CD8-positive, alpha-beta memory T cell (primary cell): ENCODE measurements at places on chromosomes 7 and 10.
A peak's percentile ranks its signal among the peaks of the same experiment; 100 is the strongest.

DNA sequence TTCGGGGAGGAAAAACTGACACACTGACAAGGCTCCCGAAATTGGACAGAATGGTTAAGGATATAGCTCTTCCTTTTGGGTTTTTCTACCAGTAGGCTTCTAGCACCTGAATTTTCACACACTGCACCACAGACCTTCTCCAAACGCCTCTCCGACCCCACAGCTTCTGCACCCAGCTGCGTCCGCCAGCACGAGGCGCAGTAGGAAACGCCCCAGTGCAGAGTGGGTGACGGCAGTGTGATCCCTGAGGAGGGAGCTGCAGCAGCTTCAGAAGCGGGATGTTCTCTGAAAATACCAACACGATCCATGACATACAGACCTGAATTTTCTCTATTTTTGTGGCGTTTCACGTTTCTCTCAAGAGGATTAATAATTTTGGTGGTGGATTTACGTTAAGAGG, 25.9 kb downstream of the HSPB1 start:
- DNase-seq = no peak

GRCh38 chr7:55887821-55888247, 578 bp downstream of the ZNF713 start:
- no peak for DNase-seq

DNA sequence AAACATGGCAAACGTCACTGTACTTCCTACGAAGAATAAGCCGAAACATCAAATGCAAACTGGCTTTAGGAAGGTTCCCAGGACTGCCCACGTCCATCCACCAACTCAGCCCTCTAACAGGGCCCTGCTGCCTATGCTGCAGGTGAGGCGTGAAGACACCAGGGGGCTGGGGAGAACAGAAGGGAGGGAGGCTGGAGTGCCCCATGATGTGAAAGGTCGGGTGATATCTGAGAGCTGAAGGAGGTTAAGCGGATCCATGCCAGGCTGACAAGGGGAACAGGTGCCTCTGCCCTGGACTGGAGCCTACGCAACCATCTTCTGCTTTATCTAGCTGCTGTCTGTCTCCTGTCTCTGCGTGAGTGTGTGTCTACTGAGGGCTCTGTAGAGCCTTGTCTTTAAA, 40.2 kb upstream of the ATP6V0A4 start:
- no peak for DNase-seq

- no peak for DNase-seq
Measured at GRCh38 chr7:111527545-111527944, 34.7 kb downstream of the IMMP2L start.

DNA sequence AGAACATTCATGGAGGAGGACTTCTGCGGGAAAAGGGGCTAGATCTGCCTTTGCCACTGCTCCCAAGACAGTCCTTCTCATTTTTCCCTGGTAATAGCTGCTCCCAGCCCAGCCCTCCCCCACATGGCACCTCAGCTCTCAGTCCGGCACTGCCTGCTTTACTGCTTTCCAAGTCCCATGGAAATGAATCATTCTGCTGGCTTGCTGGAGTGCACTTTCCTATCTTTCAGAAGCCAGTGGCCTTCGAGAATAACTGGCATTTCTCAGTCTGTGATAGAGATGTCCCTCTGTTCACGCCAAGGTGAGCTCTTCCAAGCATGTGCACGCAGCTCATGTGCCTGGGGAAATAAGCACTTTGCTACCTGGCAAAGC, 61.4 kb downstream of the SYPL1 start:
- no peak for DNase-seq

DNA sequence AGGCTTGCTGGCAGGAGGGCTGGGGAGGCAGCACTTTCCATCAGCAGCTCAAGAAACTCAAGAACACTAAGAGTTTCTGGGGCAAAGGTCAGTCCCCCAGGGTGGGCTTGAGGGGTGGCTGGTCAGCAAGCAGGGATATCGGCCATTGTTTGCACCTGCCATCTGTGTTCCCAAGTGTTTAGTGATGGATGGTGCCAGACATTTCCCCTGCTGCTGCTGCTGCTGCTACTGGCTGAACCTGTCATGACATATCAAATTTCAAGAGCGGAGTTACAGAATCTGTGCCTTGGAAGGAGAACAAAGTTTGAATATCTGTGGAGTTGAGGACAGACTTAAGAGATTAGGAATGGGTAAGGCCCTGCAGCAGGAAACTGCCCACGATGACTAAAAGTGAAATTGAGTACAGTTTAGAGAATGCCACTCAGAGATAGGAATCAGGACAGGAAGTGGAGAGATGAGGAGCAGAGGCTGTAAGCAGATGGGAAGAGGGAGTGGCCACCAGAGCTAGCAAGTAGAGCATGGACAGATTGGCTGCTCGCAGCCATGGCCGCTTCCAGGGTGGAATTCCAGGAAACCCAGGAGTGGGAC, 39.2 kb upstream of the PPP1R3C start:
- no peak for DNase-seq

DNA sequence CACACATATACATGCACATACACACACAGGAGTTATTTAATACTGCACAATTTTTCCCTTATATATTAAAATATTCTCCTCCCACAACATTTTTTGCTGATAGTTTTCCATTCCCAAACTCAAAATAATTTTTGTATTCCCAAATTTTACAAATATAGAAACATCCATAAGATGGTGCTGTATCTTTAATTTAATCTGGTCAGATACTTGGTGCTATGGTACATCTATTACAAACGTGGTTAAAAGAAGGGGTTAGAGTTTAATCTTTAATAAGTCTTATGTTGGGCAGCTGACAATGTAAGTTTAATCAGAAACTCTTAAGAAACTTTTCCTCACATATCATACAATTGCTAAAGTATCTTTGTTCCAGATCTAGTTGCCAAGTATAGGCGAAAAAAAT, 10.2 kb upstream of the CADPS2 start:
- DNase-seq = no peak

DNA sequence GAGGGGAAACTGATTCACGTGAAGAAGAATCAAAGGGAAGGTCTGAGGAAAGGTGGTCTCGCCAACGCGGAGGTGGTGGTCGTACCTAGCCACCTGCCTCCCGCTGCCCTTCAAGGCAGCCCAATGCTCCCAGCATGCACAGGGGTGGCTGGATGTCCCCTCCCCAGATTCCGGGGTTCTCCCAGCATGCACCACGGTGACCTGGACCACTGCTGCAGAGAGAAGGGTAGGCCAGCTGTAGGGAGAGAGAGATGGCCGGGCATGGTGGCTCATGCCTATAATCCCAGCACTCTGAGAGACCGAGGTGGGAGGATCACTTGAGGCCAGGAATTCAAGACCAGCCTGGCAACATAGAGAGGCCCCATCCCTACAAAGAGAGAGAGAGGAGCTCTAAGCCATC, 32.4 kb upstream of the PPP2R2D start:
- no peak for DNase-seq

GRCh38 chr10:103632247-103632642, 138.7 kb downstream of the NEURL1 start:
- no peak for DNase-seq

- DNase-seq = no peak
Measured at GRCh38 chr10:57955076-57955475, 312.6 kb downstream of the IPMK start.

DNA sequence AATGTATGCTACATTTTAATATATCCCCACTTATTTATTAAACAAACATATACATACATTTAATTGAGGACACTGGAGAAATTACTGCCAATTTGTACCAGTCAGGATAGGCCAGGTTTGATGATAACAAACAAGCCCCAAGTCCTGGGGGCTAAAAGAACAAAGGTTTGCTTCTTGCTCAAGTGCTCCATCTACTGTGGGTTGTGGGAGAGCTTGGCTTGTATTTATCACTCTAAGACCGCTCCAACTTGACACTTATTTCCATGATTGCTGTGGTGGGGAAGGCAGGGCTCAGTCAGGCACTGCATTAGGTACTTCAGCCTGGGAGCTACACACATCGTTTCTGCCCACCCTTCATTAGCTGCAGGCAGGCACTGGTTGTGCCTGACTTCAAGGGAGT, 136.6 kb upstream of the ZNF32 start:
- DNase-seq = no peak

DNA sequence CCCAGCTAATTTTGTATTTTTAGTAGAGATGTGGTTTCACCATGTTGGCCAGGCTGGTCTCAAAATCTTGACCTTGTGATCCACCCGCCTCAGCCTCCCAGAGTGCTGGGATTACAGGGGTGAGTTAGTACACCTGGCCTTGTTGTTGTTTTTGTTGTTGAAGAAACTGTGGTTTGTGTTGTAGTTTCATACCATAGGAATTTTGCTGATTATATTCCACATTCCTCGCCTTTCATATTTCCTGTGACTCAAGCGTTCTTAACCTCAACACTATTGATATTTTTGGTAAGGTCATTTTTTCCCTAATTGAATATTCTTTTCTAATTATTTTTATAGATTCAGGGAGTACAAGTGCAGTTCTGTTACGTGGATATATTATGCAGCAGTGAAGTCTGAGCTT, 16.7 kb downstream of the LIPF start:
- no peak for DNase-seq

- DNase-seq = no peak
Measured at GRCh38 chr10:24618401-24618800, 105.3 kb downstream of the ARHGAP21 start.

- DNase-seq = no peak
Measured at GRCh38 chr7:698515-699475, 27.7 kb upstream of the DNAAF5 start.

DNA sequence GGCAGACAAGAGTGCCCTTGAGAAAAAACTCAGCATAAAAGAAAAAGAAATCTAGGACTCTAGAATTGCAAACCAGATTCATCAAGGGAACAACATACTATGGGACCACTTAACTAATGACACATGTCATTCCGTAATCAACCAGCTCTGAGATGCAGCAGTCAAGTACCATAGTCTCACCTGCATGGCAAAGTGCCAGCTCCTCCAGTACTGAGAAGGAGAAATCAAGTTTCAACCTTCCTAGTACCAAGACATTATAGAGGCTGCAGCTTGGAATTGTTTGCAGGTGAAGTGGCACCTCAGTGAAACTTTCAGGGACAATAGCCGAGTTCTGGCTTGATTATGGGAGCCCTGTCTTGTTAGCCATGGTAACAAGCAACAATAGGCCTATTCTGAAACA, 11.5 kb downstream of the STEAP1 start:
- DNase-seq = no peak

GRCh38 chr7:20474249-20474648, 141.2 kb upstream of the ABCB5 start:
- no peak for DNase-seq

GRCh38 chr7:84647797-84648757, 453.5 kb upstream of the SEMA3A start:
- no peak for DNase-seq

GRCh38 chr10:125156196-125156595, 4.2 kb downstream of the CTBP2 start:
- DNase-seq = no peak

- DNase-seq = no peak
Measured at GRCh38 chr10:4918236-4918635, 45.0 kb upstream of the AKR1C1 start.

GRCh38 chr10:31604096-31604495, 285.1 kb downstream of the ZEB1 start:
- DNase-seq = no peak

DNA sequence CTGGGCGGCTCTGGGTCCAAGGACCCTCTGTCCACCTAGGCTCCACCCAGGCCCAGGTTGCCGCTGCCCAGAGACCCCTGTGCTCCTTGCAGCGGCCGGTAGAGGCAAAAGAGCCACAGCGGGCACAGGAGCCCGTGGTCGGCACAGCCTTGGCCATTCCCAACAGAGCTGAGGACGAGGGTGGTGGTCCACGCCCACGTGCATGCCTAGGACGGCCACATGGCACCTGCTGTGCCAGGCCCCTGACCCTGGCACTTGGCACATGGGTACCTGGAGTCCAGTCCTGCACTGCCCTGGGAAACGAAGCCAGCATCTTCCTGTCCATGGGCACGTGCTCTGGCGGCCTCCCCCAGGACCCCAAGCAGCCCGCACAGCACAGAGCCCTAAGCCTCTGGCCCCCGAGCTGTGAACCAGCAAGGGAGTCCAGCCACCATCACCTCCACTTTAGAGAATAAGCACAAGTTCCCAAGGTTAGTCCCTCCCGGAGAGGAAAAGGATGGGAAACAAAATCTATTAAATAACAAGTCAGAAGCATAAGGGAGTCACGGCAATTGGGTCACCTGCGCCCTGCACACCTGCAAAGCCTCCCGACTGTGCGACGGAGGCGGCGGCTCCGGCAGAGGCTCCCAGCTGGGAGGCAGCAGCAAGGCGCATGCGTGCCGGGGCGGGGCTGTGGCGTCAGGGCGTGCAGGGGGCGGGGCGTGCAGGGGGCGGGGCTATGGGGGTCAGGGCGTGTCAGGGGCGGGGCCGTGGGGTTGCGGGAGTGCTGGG, 59.1 kb downstream of the STK32C start:
- peak; percentile 59 for DNase-seq

- no peak for DNase-seq
Measured at GRCh38 chr7:29612596-29612995, 49.0 kb downstream of the PRR15 start.

GRCh38 chr7:148255333-148255732, 335.2 kb upstream of the C7orf33 start:
- DNase-seq = no peak

- DNase-seq = no peak
Measured at GRCh38 chr7:103613655-103614642, 167.9 kb upstream of the SLC26A5 start.

DNA sequence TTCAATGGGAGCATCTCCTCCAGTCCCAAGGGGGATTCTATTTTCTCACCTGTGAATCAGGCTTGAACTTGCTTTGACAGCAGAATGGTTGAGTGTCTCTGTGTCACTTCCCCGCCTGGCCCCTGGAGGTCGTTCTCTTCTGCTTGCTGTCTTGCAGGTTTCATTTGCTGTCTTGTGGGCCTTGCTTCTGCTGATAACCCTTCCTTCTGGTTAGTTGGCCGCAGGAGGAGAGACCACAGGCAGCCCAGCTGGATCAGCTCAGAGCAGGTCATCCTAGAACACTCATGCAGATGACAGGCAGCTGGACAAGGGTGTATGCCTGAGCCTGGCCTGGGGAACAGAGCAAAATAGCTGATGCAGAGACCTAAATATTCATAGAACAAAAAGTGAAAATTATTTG, 344.2 kb upstream of the ADARB2 start:
- no peak for DNase-seq

- peak; percentile 49 for DNase-seq
Measured at GRCh38 chr10:101041252-101041761, 10.3 kb downstream of the SFXN3 start.

GRCh38 chr7:39882148-39882784, 67.8 kb upstream of the CDK13 start:
- no peak for DNase-seq

DNA sequence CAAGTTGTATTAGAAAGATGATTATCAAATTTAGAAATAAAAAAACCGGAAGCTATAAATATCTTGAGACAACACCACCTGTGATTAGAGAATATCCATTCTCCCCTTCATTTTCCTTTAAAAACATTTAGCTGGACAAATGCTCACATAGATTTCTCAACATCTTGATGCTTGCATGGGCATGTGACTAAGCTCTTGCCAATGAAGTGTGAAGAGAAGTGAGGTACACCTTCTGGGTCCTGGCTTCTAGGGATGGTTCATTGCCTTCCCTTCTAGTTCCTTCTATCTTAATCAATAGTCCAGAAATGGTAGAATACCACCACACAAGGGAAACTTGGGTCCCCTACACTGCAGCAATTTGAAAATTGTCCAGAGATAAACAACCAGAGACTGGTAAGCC, 41.0 kb downstream of the WAPL start:
- no peak for DNase-seq

- no peak for DNase-seq
Measured at GRCh38 chr10:97729014-97729413, 7.9 kb upstream of the ZFYVE27 start.
